ENCODE measurements at places on chromosomes 1 and 21. TPM values are rescaled to one million over a fixed set of nuclear protein-coding genes. Genes with fewer than 3 reads are reported as not detected.
A peak's percentile ranks its signal among the peaks of the same experiment; 100 is the strongest.

The ZNF593OS gene
- not detected for total RNA-seq

The LGR6 gene
- total RNA-seq, result not detected

The MAST2 gene
- total RNA-seq, result 33.1 TPM

The FBLIM1 gene
- not detected for total RNA-seq

The ZNF644 gene
- total RNA-seq, result 57.7 TPM

The SMIM12 gene
- total RNA-seq, result 63.2 TPM

DNA sequence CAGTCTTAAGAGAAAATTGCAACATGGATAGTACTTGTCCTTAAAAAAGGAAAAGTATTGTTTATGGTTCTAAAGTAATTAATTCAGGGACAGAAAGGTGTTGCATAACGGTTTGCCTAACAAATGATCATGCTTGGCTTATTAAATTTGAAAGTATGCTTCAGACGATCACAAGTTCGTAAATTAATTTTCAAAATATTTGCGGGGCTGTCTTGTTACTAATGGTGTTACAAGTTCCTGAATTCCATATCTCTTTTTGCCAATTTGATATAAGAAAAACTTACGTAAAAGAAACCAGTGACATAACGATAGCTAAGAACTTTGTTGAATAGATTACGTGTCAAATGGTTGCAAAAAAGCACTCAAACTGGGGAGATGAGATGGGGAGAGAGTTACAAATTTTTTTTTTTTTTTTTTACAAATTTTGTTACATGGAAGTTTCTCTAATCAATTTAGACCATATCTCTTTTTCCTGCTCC is 1.3 kb downstream of the AGO3 start:
- no peak for DNase-seq

GRCh38 chr1:28172713-28173150 is 3.8 kb downstream of the PTAFR start:
- DNase-seq, result peak; percentile 85

DNA sequence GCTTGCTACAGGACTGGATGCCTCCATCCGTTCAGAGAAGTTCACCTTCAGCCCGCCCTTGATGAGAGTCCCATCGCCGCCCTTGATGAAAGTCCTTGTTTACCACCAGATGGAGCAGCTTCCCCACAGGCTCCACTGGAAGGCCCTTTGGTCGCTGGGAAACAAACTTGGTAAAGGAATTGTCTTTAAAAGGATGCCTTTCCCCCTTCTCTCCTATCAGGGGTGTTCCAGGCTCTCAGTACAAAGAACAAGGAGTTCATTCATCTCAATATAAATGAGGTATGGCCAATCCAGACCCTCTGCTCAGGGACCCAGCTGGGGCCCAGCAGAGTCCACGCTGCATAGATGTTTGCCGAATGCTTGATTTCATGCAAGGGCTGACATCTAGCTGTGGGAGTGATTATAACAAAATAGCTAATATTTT is 50.8 kb downstream of the CAPN9 start:
- peak; percentile 62 for DNase-seq

GRCh38 chr1:150281758-150282557 is at the start of gene CIART:
TSS of gene CIART (plus strand) at chr1:150282554. CDS start at chr1:150283268, 714 bp downstream.
- peak; percentile 92 for DNase-seq

GRCh38 chr1:18020021-18020817 is 87.4 kb upstream of the IGSF21 start:
- DNase-seq, result no peak

DNA sequence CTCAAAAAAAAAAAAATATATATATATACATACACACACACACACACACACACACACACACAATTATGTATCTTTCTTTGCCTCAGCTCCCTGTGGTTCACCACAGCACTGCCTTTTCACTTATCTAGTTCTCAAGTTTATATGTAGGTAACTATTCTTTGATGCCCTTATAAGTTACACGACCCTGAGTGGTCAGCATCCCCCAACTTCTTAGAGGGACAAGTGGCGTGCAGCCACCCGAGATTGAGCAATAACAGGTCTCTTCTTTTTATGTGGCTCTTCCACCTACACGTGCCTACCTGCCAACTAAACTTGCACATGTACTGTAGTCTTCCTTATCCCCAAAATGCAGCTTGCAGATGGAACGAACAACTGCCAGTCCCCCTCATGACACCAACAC is 120.8 kb downstream of the GABPA start:
- DNase-seq, result no peak

DNA sequence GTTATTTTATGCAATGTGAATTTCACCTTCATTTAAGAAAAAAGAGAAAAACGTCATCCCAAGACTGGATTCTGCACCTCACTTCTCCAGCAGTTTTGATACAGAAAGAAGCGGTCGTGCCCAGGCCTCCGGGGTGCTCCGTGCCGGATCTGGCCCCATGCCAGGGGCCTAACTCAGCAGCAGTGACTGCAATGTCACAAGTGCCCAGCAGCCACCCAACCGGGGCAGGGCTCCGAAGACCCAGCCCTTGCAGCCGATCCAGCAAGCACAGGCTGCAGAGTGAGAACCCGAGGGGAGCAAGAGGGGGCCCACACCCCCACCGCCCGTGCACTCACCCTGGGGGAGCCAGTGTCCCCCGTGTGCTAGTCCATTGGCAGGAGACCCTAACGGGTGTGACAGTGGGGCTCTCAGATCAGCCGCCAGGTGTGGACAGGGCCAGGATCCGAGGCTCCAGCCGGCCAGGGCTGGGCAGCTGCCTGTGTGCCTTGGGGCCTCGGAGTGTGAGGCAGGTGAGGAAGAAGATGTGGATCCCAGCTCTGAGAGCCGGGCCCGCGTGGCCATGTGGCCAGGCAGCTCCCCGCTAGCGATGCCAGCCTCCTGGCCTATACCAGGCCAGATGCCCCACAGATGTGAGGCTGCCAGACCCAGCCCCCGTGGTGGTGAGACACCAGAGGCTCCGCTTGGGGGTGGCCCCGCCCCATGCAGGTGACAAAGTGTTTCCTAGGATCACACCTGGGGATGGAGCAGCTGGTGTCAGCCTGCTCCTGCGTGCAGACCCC is 60.6 kb downstream of the MEGF6 start:
- no peak for DNase-seq

GRCh38 chr1:221869779-221870178 is 127.9 kb upstream of the DUSP10 start:
- DNase-seq, result no peak

- DNase-seq, result peak; percentile 71
Measured at GRCh38 chr1:197915862-197916499, 1.2 kb upstream of the LHX9 start.

DNA sequence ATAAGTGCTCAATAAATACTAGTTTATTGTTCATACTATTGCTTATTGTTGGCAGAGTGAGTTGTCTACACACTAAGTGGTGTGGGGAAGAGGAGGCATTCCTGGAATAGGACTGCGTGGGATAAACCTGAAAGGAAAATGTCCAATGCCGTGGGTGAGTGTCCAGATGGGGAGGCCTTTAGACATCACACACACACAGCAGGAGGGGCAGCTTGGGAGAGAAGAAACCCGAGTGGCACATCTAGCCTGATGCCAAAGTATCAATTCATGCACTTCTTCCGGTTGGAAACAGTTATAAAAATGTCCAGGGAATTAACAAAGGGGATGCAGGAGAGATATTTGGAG is 27.3 kb downstream of the CCN1 start:
- DNase-seq, result no peak

- no peak for DNase-seq
Measured at GRCh38 chr1:201551096-201551495, 12.2 kb downstream of the NAV1 start.

DNA sequence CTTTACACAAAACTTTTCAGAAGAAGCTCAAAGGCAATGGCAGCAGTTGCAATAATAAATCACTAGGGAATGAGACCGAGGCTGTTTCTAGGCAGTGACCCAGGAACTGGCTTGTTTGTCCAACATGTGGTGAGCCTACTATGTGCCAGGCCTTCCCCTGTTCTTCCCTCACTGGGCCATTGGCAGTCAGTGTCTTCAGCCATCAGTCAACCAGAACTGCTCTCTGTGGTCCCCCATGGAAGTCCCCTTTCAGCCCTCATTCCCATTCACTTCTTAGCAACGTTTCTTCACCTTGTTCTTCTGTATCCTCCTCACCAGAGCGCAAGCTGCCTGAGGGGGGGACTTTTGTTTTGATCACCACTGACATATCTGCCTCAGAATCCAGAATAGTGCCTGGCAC is 274.1 kb downstream of the RRAGC start:
- no peak for DNase-seq

GRCh38 chr1:184888505-184888904 is 85.8 kb downstream of the NIBAN1 start:
- no peak for DNase-seq

DNA sequence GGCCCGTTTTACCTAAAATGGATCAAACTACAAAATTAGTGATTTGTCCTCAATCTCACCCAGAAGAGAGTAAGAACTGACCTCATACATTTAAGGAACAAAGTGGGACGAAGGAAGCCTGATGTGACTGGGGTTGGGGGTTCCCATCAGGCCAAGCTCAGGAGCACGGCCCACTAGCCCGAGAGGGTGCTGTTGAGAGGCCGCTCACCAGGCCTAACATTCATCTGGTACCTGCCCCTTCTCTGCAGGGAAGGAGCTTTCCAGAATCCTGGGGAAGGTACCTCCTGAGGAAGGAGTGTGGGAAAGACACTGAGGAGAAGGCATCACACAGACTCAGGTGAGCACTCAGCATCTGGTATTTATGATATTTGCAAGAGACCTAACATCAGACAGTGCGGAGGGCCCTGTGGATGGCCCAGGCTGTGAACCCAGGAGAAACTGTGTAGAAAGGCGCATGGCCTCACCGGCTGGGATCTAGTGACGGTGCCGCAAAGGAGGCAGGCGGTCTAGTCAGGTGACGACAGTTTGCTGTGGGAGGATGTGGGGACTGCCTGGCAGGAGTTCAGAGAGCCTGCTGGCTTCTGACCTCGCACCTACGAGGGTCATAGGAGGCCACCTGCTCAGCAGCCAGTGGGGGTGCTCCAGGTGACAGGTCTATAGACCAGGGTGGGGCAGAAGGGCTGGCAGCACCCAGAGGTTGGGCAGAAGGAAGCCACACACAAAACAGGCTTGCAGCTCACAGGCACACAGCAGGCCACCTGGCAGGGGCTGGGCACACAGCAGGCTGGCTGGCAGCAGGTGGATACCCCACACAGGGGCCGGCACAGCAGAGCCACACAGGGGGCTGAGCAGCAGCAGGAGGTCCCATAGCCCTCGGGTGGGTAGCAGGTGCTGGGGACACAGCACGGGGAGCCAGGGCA is 543 bp downstream of the KRTAP12-4 start:
- DNase-seq, result peak; percentile 69

- DNase-seq, result no peak
Measured at GRCh38 chr21:45040157-45040711, 34.1 kb upstream of the ADARB1 start.

GRCh38 chr1:4488018-4488417 is 166.4 kb upstream of the AJAP1 start:
- DNase-seq, result no peak

GRCh38 chr1:47821760-47822159 is 175.4 kb downstream of the TRABD2B start:
- no peak for DNase-seq

DNA sequence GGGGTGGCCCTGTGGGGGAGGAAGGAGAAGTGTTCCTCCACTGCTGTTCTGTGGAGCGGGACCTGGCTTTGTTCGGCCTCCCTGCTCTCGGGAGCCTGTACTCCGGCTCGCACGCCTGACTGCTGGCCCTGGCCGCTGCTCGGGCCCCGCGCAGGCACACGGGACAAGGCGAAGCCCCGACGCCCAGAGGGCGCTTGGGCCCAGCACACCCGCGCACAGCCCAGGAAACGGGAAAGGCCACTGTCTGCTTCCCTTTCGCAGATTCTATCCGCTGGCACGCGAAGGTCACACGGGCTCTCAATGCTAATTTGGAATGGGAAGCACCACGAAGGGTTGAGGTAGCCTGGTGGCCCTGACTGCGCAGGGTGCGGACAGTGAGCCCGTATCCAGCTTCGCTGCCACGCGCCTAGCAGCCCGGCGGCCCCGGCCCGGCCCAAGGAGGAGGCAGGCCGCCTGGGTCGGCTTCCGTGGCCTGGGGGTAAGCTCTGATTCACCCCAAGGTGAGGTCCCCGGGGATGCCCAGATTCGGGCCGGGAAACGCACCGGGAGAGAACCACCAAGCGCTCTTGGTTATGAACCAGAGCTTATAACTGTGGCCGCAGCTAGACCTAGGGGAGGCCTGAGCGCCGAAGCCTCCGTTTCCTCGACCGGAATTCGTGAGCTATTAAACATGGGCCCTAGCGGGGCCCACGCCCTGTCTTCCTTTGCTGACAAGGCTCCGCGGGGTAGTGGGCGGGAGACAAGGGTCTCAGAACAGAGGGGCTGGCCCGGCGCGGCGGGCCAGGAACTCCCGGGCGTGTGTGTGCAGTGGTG is 19.7 kb upstream of the TBX15 start:
- no peak for DNase-seq

- DNase-seq, result peak; percentile 94
Measured at GRCh38 chr1:151945725-151946722, 36.7 kb upstream of the THEM4 start.

DNA sequence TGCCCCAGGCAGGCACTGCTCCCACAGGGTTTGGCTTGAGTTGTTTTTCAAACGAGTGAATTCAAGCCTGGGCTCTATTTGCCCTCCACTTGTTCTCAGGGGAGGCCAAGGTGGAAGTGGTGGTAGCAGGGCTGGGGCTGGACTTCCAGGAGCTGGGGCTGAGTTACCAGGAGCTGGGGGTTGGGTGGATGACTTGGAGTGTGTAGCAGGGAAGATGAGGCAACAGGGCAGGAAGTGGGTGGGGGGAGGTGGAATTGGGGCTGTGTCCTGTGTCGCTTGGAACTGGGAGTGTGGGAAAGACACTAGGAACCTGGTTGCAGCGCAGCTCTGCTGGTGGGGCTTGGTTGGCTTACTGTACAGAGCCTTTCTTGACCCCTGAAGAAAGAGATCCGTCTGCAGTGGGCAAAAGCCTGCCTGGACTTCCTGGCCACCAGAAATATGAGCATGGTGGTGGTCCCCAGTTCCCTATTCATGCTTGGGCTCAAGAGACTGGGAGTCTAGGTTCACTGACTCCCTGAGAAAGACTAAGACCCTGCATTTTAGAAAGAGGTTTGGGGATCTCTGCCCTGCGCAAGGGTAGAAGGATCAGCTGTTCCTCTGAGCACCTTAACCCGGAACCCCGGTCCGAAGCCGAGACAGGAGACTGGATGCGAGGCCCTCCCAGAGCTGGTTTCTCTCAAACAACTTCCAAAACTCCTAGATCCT is 3.1 kb downstream of the TFAP2E start:
- no peak for DNase-seq
